ENCODE measurements at places on chromosomes 5 and 9.

DNA sequence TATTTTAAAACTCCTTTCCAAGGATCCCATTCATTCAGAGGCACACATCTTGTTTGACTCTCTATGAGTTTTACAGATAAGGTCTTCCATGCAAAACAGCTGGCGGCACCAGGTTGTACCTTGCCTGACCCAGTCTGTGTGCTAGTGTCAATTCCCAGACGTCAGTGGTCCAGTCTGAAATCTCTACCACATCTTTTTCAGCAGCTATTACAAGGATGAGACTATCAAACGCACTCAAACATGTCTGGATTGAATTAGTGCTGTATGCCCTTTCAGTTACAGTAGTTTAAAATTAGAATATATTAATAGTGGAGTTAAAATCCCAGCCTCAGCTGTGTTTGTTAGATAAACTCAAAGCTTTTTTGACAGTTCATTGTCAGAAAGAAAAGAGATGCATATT lies 11.7 kb downstream of the CDC14B start:
- no peak for DNase-seq

- no peak for DNase-seq
Observed at GRCh38 chr5:67179697-67180361, 16.8 kb downstream of the CD180 start.

GRCh38 chr9:78463750-78464149 lies 166.8 kb downstream of the PSAT1 start:
- DNase-seq: no peak

GRCh38 chr5:167961731-167962130 lies 329.7 kb upstream of the WWC1 start:
- no peak for DNase-seq

- DNase-seq: no peak
Observed at GRCh38 chr5:68587171-68587570, 371.6 kb downstream of the PIK3R1 start.

DNA sequence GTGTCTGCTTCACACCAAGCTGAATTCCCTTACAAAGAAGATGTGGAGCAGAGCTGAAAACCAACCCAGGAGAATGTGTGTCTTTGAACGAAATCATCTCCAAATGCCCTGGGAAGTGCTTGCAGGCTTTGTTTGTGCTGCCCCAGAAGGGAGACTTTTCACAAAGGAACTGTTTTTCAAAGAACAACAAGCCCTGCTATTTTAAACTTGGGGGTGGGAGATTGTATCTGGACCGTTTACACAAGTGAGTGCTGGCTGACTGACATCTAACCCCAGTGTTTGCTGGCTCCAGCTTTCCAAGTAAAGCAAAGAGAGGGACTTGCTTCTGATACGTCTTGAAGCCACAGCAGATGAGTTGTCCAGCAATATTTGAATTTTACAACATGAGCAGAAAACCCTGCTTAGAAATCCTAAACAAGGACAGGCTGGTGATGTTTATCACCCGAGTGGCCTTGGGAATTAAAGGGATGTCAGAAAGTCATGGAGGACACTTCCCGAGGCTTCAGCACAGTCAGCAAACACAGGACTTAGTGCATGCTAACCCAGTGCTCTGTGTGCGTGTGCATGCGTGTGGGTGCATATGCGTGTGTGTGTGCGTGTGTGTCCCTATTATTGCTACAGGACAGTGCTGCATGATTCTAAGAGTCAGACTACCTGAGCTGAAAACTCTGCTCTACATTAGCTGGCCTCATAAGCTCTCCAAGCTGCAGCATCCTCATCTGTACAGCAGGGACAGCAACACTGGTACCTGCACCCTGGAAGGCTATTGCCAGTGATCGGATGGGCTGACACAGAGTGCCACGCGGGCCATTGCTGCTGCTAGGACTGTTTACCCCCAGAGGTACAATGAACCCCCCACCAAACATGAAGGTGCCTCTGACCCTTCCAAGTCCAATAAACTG lies 1.4 kb downstream of the ADAMTS12 start:
- no peak for DNase-seq

DNA sequence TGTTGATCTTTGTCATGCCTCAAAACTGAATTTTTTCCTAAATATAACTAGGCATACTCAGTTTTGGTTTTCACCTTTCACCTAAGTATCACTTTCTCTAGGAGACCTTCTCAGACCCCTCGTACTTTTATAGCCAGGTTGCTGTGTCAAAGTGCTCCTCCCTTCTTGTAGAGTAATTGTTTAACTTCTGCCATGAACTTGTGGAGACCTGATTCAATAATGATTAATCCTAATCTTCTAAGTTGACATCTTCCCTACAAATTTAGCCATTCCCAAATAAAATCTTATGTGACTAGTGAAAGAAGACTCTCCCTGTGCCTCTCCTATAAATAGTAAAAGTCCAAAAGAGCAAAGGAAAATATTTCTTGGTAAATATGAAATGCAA lies 159.8 kb downstream of the SPATA31D1 start:
- no peak for DNase-seq

- no peak for DNase-seq
Observed at GRCh38 chr5:1732238-1732941, 67.2 kb downstream of the MRPL36 start.

- DNase-seq: no peak
Observed at GRCh38 chr5:166505544-166505943, 1785.9 kb upstream of the WWC1 start.

DNA sequence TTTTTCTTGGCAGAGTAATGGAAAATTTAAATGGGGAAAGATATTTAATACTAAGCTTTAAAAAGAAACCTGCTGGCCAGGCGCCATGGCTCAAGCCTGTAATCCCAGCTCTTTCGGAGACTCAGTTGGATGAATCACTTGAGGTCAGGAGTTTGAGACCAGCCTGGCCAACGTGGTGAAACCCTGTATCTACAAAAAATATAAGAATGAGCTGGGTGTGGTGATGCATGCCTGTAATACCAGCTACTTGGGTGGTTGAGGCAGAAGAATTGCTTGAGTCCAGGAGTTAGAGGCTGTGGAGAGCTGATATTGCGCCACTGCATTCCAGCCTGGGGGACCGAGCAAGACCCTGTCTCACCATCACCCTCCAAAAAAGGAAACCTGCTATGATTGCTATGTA lies 32.8 kb downstream of the TUT7 start:
- DNase-seq: no peak

GRCh38 chr5:23977997-23978396 lies 470.6 kb downstream of the PRDM9 start:
- DNase-seq: no peak

DNA sequence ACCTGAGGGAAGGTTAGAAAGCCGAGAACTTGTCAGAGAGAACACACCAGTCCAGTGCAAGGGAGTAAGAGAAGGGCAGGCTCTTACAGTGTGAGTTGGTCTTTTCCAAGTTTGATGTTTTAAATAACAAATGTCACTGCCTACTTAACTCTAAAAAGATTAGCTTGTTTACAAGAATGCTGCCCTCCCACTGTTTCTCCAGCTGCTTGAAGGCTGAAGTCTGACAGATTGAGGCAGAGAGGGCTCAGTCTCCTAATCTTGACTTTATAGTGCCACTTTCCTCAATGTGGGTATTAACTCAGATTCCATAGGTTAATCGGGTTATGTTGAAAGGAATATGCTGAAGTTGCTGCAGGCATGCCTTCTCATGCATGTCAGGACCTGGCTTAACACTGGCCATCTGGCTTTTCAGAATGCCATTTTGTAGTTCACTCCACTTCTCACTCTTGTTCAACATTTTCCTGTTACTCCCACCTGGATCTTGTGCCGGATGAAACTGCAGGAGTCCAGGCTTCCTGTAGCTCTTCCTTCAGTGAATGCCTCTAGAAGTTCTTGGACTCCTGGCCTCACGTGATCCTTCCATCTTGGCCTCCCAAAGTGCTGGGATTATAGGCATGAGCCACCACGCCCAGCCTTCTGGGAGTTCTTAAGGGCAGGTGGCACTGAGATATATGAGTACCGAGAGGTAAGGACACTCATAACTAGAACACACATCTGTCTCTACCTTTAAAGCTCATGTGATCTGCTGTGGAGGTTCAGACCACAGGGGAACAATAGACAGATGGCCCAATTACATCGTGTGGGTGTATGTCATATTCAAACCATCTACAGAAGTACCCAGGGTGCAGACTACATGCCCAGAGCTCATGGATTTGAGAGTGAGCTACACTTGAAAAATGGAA lies 249.7 kb downstream of the ARHGAP26 start:
- DNase-seq: no peak

DNA sequence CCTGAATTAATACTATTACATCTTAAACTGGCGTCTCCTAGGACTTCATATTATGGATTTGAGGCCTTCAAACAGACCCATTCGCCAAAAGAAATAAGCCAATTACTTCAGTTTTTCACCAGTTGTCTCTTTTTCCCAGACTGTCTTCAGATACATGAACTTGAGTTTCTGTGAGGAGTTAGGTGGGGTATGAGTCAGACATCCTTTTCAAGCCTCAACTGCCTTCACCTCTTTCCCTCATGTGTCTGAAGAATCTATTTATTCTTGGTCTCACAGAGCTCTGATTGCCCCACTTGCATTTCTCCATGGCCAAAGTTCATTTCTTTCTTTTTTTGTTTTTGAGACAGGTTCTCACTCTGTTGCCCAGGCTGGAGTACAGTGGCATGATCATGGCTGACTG lies 12.5 kb downstream of the WNT8A start:
- no peak for DNase-seq

DNA sequence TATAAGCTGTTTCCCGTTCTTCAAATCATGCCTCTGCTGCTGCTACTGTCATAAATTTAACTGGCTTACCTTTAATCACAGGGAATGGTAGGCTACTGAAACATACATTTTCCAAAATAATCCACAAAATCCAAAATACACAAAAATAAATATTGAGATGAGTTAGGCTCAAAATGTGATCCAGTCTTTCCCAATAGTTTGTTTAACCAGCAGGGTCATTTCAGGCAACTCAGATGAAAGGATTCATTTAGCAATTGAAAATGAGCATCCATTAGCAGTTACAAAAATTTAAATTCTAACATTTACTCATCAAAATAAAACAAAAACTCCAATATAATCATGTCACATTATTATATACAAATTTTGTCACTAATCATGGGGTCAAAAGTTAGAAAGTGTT lies 1015.6 kb upstream of the DMAC1 start:
- DNase-seq: no peak

- no peak for DNase-seq
Observed at GRCh38 chr9:7597716-7598115, 201.9 kb downstream of the DMAC1 start.

DNA sequence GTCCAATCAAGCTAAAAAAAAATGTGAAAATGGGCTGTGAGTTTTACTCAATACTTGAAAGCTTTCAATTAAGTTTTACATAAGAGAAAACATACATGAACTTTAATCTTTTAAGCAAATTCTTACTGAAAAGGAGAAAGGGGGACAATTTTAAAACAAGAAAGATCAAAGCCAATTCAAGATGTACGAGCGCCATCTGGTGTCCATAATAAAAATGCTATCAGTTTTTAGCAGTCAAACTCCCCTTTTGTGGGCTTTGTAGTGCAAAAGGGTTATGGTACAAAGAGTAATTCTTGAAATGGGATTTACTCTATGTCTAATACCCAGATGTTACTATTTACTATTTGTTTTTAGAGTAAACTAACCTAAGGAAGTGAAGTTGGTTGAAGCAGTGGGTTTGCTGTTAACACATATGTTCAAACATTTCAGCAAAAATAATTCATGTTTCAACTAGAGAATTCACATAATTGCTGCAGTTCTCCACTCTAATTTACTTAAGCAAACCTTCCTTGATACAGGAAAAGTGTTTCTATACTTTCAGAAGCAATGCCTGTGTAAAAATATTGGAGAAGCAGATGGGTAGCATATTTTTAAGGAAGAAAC lies 228.2 kb upstream of the TYRP1 start:
- no peak for DNase-seq

DNA sequence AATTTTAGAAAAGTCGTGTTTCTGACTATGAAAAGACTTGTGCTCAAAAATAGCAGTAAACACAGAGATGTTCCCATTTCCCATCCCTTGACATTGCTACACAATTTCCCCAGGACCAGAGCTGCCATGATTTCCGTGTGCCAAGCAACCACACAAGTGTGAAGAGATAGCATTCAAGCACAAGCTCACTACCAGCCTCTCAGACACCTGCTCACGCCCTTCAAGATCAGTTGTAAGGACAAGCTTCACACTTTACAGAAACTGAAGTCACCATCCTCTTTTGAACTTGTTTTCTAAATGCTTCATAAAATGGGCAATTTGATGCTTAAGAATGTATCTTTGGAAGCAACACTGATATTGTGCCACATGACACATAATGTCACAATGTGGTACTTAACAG lies 333.1 kb downstream of the CAAP1 start:
- DNase-seq: no peak

- no peak for DNase-seq
Observed at GRCh38 chr9:36450110-36450732, 50.2 kb upstream of the RNF38 start.

DNA sequence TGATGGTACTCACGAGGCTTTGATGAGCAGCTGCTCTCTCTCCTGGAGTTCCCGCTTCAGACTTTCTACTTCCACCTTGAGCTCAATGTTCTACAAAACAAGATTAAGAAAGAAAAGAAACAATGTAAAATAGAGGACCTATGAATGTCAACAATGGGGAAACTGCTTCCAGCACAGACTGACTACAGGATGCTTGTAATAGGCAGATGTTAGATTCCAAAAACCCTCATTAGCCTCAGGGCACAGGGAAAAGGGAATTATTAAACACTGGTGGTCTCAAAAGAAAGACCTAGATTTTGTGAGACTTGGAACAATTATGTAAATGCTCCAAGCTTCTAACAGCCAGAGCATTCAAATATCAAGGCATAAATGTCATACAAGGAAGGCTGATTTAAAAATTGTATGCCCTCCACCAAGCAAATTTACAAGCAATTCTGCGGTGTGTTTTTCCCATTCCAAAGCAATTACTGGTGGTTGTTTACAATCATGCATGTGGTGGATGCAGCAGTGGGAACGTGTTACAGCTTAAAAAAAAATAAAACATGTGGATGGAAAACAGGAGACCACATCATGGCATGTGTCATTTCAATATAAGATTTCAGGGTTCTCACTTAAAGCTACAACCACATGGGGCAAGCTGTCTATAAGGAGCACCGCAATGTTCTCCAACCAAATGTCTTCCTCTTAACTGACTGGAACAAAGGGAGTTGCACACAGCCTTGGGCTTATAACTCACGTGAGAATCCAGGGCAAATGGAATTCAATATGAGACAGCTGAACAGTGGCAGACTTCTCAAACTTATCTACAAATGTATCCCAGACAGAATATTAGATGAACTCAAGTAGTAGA lies 34.0 kb downstream of the CDK5RAP2 start:
- no peak for DNase-seq

- DNase-seq: no peak
Observed at GRCh38 chr5:68086857-68087256, 128.7 kb upstream of the PIK3R1 start.

GRCh38 chr5:114857941-114858551 lies 311.7 kb downstream of the TRIM36 start:
- no peak for DNase-seq

Data from T-helper 2 cell treated with Interferon-gamma antibody and Interleukin-4, amounts not matched to agents 5 μg/mL and 100 μg/mL, for 36 hours (primary cell).